ENCODE measurements at places on chromosomes 12 and 14.

DNA sequence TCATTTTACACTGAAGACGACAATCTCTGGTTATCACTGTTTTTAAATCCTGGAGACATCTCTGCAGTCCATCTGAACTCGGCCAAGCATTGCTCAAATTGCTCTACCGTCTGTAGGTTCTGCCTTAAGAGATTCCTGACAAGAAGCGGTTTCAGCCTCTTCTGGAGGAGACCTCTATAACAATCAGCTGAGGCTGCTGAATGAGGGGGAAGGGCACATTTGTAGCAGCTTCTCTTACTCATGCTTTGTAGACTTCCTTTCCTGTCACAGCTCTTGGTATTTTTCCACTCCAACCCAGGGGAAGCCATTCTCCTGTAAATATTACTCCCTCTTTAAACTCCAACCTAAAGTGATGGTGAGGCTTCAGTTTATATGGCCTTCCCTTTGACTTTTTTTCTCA lies 3.0 kb downstream of the ARG2 start:
- no peak for DNase-seq

DNA sequence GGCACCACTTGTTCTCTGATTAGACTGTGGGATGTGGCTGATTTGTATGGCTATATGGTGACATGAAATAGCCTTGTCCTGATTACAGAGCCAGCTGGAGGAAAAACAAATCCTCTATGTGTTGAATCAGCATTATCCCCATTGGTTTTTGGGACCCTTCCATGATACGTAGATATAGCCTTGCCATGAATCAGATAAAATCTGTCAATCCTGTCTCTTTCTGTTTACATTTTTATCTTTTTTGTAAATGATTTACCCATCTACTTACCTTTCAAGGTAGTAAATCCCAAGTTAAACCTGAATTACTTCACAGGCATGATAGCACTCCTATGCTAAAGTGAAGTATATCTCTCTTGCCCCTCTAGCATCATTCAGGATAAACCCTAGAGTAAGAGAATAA lies 789.3 kb downstream of the TMTC2 start:
- no peak for DNase-seq

- DNase-seq, result no peak
Observed at GRCh38 chr12:46547421-46548354, 175.1 kb upstream of the SLC38A2 start.

DNA sequence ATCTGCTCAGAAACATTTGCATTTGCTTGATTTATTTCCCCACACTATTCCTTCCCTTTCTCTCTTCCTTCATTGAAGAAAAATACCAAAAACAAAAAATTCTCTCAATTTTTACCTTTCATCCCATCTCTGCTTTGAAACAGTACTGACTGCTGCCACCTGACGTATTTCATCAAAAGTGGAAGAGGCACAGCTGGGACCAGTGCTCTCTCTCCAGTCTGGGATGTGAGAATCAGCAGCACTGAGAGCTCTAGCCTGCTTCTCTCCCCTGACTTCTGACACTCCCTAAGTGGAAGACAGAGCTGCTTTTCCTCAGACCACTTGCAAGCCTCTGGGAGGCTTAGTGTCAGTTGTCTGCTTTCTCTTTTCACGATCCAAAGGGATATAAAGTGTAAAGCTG lies 36.9 kb downstream of the TTLL5 start:
- DNase-seq, result no peak

- no peak for DNase-seq
Observed at GRCh38 chr14:75147423-75148071, 20.7 kb upstream of the NEK9 start.

- DNase-seq, result no peak
Observed at GRCh38 chr12:63323942-63324341, 172.9 kb upstream of the AVPR1A start.

- no peak for DNase-seq
Observed at GRCh38 chr12:45611061-45611460, 118.4 kb upstream of the ARID2 start.

DNA sequence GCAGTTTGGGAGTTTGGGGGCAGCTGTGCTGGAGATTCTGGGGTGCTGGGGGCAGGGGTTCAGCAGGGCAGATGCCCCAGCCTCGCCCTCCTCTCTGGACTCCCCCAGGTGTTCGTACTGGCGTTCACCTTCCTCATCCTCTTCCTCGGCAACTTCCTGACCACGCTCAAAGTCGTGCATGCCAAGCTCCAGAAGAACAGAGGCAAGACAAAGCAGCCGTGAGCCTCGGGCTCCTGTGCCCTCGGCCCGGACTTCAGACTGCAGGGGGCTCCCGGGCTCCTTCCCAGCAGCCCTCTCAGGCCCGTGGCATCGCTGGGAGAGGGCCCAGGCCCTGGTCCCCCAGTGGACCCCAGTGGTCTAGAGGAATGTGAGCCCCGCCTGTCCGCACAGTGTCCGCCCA lies 18.0 kb downstream of the RHOF start:
- DNase-seq, result no peak

GRCh38 chr14:89041257-89041582 lies 216.8 kb downstream of the TTC8 start:
- DNase-seq, result peak; percentile 83

DNA sequence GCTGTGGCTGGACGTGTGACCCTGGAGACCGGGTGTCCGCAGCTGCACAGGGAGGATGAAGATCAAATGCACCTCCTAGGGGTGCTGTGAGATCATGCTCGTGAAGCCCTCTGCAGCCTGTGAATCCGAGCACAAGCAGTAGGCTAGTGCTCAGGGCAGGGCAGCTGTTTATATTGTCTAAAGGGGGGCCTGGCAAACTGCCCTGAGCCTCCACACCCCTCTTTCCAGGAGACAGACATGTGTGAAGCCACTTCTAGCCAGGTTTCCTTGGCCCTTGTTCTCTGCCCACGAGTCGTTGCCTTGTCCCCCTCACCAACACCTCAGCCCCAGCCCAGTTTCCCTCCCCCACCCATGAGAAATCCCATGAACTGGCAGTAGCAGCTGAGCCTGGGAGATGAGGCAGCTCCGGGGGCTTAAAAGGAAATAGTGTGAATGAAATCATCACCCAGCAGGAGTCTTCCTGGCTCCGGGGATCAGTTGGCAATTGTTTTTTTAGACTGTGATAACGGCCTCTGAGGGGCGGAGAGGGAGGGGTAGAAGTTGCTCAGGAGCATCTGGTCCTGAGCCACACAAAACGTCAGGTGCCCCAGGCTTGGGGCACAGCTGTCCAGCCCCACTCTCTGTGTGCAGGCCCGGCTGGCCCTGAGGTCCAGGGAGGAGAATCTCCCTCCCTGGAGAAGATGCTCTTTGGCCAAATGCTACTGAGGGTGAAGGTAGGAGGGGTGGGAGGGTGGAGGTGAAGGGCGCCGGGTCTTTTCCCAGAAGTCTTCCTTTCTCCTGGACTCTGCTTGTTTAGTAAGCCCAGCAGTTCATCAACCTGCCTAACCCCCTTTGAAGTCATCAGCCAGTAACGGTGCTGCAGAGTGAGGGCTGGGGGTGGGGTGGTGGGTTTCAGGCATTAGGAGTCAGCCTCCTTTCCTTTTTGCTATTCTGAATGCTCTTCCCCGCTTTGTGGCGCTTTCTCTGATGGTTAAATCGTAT lies 4.0 kb downstream of the FGF6 start:
- peak; percentile 87 for DNase-seq

- no peak for DNase-seq
Observed at GRCh38 chr12:129827866-129828384, 75.9 kb downstream of the TMEM132D start.
